ENCODE measurements at places on chromosomes 12 and 14.

- no peak for DNase-seq
These were observed 307.3 kb downstream of the CEP128 start for GRCh38 chr14:80634106-80634758.

DNA sequence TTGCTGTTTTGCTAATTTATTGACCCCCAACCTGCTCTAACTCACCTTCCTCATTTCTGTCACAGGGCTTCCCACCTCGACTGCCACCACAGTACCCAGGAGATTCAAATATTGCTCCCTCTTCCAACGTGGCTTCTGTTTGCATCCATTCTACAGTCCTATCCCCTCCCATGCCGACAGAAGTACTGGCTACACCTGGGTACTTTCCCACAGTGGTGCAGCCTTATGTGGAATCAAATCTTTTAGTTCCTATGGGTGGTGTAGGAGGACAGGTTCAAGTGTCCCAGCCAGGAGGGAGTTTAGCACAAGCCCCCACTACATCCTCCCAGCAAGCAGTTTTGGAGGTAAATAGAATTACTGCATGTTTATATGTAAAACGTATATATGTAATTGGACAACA, 68.8 kb downstream of the RAD52 start:
- no peak for DNase-seq

GRCh38 chr12:14836336-14837210, 6.8 kb downstream of the ART4 start:
- no peak for DNase-seq

GRCh38 chr14:21268617-21269251, 508 bp downstream of the HNRNPC start:
- peak; percentile 65 for DNase-seq

GRCh38 chr12:81381951-81382350, 304.1 kb downstream of the ACSS3 start:
- peak; percentile 11 for DNase-seq

- DNase-seq: no peak
These were observed 20.7 kb upstream of the NEK9 start for GRCh38 chr14:75147423-75148071.

DNA sequence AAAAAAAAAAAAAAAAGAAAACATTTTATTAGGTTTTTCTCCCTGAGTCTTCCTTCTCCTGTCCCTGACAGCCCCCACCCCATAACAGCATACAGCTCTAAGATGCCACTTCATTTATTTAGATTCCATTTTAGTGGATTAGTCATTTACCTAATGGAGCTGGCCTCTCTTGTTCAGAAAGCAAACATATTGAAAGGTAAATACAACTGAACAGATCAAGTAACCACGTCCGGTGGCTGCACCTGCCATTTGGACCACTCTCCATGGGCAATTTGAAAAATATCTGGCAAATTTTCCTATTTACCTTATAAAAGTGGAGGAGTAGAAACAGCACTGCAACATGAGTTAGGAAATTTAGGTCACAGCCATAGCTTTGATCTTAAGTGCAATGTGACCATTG, 254.6 kb downstream of the C12orf42 start:
- peak; percentile 90 for DNase-seq

DNA sequence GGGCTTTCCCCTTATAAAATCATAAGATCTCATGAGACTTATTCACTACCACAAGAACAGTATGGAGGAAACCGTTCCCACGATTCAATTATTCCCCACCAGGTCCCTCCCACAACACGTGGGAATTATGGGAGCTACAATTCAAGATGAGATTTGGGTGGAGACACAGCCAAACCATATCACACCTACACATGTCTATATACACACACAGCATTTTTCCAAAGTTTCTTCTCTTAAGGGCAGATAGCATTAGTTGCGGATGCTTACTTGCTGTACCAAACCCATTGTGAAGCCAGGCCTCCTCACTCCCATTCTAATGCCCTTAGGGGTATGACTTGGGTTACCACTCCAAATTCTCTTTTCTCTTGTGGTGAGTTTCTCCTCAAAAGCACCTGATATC, 104.1 kb upstream of the RAP1B start:
- no peak for DNase-seq
